Stimulated activated CD4-positive, alpha-beta T cell treated with anti-CD3 and anti-CD28 coated beads, Interleukin-2, amount 100 ng/mL, for 48 hours (primary cell): ENCODE measurements at places on chromosomes 1 and 21.

DNA sequence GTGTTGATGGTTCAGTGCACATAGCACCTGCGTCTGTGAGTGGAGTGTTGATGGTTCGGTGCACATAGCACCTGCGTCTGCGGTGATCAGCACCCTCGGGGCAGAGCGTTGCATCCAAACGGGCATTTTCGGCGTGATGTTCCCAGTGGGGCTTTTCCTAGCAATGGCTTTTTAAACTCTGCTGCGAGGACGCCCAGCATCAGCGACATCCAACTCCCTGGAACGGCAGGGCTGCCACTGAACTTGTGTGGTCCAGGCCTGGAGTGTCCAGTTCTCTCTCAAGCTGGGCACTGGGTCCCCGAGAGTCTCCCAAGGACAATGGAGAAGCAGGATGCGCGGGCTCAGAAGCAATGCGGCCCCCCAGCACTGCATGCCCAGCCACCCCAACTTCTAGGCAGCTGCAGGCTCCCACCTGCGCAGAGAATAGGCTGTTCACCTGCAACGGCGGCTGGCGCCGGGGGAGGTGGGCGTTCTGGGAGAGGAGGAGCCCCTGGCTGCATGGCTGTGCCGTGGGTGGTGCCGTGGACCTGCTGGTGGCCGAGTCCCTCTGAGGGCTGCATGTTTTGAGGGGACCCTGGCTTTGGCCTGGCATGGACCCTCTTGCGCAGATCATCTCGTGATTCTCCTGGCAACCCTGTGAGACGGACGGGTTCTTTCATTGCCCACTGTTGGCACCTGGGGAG, 10.1 kb upstream of the C1orf174 start:
- no peak for DNase-seq

GRCh38 chr1:93427656-93428055, 20.3 kb upstream of the FNBP1L start:
- DNase-seq, result no peak

GRCh38 chr1:97143236-97143882, 421.8 kb downstream of the PTBP2 start:
- no peak for DNase-seq

DNA sequence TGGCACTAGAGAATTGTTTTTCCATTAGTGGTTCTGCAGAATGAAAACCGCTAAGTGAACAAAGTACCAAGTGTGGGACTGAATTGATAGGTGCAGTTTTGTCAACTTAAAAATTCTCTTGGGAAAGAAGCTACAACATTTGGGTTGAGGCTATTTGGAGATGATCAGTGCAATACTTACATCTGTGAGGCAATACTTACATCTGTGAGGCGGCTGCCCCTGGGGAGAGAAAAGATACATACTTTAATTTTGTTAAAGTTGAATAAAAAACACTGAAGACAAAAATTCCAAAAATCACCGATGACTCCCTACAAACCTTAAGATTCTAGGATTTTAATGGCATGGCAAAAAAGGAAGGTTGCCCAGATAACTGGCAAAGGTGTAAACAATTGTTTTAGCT, 1.7 kb downstream of the CFAP410 start:
- DNase-seq, result no peak

DNA sequence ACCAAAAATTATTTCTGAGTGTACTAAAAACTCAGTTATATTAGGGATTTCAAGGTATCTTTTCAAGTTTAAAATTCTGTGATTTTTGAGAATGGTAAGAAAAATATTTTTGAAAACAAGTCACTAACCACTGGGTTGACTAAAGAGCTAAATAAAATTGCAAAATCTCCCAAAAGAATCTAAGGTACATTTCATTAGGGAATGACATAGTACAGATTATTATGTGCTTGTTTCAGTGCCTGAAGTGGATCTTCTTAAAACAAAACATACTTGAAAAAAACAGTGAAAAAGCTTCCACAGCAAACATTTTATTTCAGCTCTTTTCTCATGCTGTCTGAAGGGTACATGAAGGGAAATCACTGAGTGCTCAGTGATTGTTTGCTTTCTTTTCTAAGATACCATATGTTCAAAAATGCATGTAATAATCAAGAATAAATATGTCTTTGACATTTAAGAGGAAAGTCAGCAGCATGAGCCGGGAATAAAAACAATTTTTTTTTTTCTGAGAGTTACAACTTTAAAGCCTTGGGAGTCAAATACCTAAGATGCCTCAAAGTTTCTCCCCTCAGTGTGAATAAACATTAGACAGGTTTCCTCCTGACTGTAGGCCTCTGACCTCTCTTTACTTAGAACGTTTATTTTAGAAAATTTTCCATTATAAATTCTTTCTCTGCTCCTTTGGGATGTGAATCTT, 200.7 kb downstream of the KCNT2 start:
- no peak for DNase-seq

- DNase-seq, result no peak
Measured at GRCh38 chr21:39178421-39178820, 4.8 kb downstream of the PSMG1 start.

GRCh38 chr21:42453986-42454570, 41.9 kb downstream of the RSPH1 start:
- DNase-seq, result no peak

DNA sequence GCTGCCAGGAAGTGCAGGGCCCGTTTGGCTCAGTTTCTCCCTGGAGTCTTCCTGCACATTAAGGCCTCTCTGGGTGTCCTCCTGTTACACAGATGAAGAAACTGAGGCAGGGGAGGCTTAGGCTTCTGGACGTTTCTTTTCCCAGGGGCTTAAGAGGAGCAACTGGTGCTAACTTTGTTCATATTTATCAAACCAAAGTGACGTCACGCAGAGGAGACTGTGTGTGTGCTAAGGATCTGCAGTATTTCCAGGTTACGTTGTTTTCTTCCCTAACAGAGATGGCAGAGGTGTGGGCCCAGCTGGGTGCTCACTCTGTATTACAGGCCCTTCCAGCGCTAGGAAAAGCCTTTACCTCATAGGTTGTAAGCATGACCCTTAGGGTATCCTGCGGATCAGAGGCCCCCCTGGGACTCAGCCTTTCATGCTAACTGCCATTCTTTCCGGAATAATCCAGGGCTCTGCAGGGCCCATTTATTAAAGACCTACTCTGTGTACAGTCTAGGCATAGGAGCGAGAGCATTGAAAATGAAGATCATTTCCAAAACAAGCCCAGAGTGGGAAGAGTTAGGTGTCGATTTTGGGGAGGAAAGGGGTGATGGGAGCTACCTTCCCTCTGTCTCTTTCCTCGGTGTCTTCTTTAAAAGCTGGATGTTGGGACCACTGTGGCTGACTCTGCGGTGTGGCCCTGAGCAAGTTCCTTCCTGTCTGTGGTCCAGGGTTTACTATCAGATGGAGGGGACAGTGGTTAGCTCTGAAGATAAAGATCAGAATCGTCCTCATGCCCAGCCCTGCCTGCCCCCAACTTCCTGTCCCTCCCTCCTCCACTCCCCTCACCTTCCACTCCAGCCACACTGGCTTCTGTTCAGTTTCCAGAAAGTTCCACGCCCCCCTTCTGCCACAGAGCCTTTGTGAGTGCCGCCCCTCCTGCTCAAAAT, 4.6 kb downstream of the AGTRAP start:
- no peak for DNase-seq

- no peak for DNase-seq
Measured at GRCh38 chr1:31216016-31216415, 23.7 kb downstream of the NKAIN1 start.

- DNase-seq, result no peak
Measured at GRCh38 chr1:244154508-244154871, 103.4 kb downstream of the ZBTB18 start.

DNA sequence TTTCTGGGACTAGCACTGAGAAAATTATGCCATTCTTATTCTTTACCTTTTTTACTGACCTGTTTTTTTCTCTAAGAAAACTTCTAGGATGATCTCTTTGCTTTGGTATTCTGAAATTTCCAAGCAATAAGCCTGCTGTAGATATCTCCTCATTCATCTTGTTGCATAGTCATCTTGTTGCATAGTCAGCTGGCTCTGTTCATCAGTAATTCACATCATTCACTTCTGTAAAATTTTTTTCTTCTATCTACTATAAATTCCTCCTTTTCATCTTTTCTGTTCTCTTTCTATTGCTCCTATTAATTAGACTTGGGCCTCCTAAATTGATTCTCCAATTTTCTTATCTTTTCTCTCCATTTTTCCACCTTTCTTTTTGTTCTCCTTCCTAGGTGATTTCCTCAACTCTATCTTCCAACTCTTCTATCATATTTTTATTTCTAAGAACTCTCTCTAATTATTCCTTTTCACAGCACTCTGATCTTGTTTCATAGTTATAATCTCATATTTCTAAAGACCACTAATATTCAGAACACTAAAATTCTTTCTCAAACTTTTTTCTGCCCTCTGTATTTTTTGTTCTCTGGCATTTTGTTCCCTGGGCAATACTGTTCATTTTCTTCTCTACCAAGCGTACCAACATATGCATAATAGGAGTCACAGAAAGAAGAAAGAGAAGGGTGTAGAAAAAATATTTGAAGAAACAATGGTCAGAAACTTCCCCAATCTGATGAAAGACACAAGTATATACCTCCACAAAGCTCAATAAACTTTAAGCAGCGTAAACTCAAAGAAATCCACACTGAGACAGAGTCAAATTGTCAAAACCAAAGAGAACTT, 17.7 kb downstream of the TUT4 start:
- no peak for DNase-seq

- DNase-seq, result no peak
Measured at GRCh38 chr1:55329091-55329490, 113.9 kb upstream of the USP24 start.

GRCh38 chr1:21604208-21604957, 64.8 kb downstream of the RAP1GAP start:
- no peak for DNase-seq

GRCh38 chr1:44154049-44154448, 12.6 kb upstream of the KLF18 start:
- no peak for DNase-seq

- DNase-seq, result no peak
Measured at GRCh38 chr1:90502194-90502593, 214.9 kb downstream of the BARHL2 start.

- no peak for DNase-seq
Measured at GRCh38 chr1:234518876-234519275, 39.9 kb upstream of the TARBP1 start.

GRCh38 chr1:60969971-60970509, 112.3 kb upstream of the NFIA start:
- DNase-seq, result no peak

GRCh38 chr1:201248721-201249559, 34.4 kb upstream of the PKP1 start:
- DNase-seq, result no peak

GRCh38 chr1:183733715-183734114, 71.2 kb upstream of the RGL1 start:
- DNase-seq, result no peak

DNA sequence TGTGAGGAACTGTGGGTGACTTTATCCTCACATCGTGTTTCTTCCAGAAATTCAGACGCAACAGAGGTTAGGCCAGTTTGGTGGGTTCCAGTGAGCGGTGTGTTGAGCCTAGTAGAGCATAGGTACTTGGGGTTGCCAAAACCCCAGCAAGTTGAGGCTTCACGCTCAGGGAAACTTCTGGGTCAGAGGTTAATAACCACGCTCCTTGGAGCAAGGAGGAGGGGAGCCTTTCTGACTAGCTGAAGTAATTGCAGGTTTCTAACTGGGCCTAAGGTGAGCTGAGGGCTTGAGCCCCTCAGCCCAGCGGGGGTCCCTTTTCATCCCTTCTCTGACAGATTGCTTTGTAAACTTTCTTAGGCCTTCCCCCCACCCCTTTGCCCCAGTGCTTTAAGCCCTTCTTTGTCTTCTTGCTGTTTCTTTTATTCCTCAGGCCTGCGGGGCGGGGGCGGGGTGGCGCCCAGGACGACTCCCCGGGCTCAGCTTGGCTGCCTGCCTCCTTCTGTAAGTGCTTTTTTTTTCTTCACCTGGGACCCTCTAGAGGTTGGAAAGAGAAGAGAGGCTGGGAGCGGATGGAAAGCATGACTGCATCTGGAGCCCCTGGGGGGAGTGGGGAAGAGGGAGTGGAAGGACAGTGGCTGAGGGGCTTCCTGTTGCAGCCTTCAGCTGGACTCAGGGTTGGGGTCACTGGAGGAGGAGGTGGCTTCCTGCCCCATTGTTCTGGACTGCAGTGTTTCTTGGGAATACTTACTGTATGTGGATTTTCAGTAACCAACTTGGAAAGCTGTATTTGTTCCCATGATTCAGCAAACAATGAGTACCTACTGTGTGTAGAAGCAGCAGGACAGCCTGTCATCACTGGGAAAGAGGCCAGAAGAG, 1.3 kb upstream of the ZNF436 start:
- DNase-seq, result no peak

DNA sequence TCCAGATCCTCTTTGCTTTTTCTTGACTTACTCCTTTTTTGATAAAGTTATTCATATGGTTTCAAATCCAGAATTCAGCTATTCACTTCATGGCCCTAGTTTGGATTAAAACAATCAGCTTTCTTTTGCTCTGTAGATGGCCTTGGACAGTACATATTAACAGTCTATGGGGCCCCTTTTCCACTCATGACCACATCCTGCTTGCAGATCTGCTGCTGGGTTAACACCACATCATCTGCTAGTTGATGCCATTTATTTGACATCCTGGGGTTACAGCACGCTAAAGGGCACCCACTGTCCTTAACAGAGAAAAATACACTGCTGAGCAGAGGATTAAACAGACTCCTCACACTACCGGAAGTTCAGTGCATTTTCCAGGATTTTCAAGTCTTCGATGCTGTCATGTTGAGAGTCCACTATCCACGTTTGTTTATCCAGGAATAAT, 941 bp upstream of the IFI16 start:
- peak; percentile 42 for DNase-seq
